ENCODE measurements at places on chromosomes 2 and 18.

- DNase-seq, result no peak
Measured at GRCh38 chr2:1713142-1713838, 31.0 kb downstream of the PXDN start.

DNA sequence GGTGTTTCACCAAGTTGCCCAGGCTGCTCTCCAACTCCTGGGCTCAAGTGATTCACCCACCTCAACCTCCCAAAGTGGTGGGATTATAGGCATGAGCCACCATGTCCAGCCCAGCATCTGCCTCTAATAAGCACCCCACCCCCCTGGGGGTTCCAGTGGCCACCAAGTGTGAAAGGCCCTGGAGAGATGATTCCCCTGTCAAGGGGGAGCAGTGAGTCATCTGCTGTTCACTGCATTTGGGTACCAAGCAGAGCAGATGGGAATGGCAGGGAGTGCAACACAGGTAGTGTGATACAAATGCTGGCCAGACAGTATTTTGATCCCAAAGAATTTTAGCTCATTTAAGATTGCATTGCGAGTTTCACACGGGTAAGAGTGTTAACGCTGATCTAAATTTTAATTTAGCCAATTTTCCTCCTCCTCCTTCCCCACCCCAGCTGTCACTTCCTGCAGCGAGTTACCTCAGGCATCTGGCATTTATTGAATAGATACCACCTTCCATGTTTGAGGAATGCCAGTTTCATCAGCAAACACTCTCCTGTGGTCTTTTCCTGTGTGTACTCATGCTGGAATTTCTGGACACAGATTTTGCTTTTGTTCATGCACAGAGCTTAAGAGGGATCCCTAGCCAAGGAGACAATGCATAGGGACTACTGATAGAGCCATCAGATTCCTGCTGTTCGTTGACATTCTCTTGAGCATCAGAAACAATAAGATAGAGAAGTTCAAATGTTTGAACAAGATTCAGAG lies 32.4 kb upstream of the NCK2 start:
- DNase-seq, result no peak

GRCh38 chr2:133200684-133201421 lies 367.4 kb downstream of the NCKAP5 start:
- no peak for DNase-seq

DNA sequence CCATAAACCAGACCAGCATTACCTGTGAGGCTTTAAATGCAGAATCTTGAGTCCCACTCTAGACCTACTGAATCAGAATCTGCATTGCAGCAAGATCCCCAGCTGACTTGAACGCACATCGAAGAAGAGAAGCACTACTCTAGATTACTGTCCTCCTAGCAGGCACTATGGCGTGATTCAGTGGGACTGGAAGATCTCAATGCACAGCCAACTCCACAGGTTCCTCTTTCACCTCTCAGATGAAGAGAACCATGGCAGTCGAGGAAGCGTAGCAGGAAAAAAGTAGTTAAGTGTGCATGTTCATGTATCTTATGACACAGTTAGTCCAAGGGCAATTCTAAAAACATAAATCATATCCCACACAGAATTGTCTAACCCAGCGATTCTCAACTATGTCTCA lies 97.4 kb downstream of the STK39 start:
- no peak for DNase-seq

Measured in DMS79 (cell line).